Type B pancreatic cell (in vitro differentiated cells): ENCODE measurements at places on chromosomes 3 and 15. TPM values are rescaled to one million over a fixed set of nuclear protein-coding genes. Genes with fewer than 3 reads are reported as not detected.

UCN2 gene
- total RNA-seq, result 0.72 and 0.83 TPM in 2 replicates

CLRN1 gene
- not detected in 2 replicates for total RNA-seq

IMPG2 gene
- total RNA-seq, result 0.43 and 0.53 TPM in 2 replicates

DNA sequence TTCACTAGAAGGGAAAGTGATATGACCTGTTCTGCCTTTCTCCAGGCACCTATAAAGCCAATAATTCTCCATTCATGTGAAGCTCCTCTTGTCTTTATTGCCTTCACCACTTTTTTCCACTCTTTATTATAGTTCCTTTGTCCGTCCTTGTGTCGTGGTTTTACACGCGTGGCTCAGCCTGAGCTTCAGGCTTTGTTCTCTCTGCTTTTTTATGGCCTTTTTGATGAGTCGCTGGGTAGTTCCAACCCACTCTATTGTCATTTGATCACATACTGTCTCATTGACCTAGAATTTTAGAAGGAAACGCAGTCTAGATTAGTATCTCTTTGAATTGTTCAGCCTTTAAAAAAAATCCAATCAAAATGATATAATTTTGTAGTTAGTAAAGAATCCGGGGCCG is 403.2 kb downstream of the PTPRG start:
- H3K27me3 ChIP-seq, result no peaks in the 10 kb centered on the region
- H3K4me3 ChIP-seq, result no peak overlapping the region
- DNase-seq, result no peak
- H3K36me3 ChIP-seq, result no peaks in the 10 kb centered on the region

DNA sequence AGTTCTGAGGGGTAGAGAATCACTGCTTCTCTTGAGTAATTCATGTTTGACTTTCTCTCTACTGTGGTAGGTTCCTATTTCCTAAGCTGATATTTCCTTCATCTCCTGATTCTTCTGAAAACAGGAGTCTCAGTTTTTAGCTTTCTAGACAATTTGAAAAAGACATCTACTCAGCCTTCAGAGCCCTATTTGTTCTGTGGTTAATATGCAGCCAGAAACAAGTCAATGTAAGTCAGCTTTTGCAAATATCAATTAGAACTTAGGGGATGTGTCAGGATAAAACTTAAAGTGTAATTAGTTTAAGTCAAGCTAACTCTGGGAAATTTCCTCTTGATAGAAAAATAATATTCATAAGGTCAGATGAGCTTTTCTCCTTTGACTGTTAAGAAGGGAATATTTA is 21.7 kb upstream of the HACD2 start:
- peaks cover 4% of the 10 kb centered on the region for H3K4me1 ChIP-seq
- H3K4me3 ChIP-seq, result no peak overlapping the region
- no peaks in the 10 kb centered on the region for H3K36me3 ChIP-seq
- no peak overlapping the region for H3K27ac ChIP-seq

DNA sequence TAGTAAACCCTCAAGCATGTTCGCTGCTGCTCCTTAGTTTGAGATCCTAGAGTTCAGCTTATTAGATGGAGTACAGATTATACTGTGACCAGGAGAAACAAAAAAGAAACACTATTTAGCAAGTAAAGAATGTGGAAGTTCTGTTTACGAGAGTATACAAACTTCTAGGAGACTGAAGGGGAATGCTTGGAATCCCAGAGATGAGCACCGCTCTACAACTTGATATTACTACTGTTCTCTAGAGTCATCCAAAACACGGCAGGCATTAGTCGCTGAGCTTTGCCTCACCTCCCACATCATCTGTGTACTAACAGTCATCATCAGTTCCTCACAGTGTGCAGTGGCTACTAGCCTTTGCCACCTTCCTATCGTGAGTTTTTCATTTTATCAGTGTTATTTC is 121.4 kb upstream of the CHRM5 start:
- no peak overlapping the region for H3K4me3 ChIP-seq
- H3K27me3 ChIP-seq, result no peaks in the 10 kb centered on the region
- H3K4me1 ChIP-seq, result no peaks in the 10 kb centered on the region
- no peak overlapping the region for H3K27ac ChIP-seq
- H3K36me3 ChIP-seq, result no peaks in the 10 kb centered on the region

DNA sequence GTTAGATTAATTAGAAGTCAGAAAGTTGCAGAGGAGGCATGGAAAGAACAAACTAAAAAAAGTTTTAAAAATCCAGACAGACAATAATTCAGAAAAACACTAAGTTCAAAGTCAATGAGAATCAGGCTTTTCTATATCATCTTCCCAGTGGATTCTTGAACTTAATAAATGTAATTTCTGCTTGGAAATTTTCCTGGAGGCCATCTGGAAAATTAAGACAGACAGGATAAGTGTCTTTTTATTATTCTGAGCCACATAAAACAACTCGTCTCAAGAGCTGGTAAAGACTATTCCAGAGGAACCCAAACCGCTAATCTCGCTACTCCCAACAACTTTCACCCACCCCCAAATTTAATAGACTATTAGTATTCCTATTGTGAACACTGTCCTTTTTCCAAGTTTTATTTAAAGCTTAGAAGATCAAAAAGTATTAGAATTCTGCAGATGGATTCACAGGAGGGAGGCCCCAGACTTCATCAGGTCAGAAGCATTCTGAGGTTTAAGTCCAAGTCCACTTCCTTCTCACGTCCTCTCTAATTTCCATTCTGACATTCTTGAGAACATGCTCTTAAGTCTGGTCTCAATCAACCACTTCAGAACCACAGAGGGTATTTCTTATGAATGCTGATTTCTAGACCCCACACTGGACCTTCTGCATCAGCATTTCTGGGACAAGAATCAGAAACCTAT is 61.3 kb downstream of the ERC2 start:
- H3K4me3 ChIP-seq, result no peak overlapping the region
- no peaks in the 10 kb centered on the region for H3K27me3 ChIP-seq
- no peak for DNase-seq
